ENCODE measurements at places on chromosomes 16 and 17. TPM values are rescaled to one million over a fixed set of nuclear protein-coding genes. Genes with fewer than 3 reads are reported as not detected.
A peak's percentile ranks its signal among the peaks of the same experiment; 100 is the strongest.

GRCh38 chr17:55748841-55749240, 2.0 kb upstream of the PCTP start:
- no peak for DNase-seq

- DNase-seq: peak; percentile 77
These were observed 14.4 kb downstream of the ASPSCR1 start for GRCh38 chr17:81991684-81992305.

DNA sequence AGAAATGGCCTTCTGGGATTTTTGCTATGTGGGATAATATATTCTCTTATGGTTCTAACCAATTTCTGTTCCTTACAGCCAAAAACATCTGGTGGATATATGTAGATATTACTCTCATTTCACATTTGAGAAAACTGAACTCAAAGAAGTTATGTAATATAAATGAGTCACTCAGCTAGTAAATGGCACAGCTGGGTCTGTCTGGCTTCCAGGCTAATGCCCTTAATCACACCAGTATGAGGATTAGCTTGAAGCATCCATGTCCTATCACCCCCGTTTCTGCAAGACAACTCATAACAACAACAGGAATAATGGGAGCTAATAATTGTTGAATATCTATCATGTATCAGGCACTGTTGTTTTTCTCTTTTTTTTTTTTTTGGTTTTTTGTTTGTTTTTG, 34.4 kb upstream of the USP7 start:
- DNase-seq: no peak

Gene SPN
- total RNA-seq: 2.3 TPM

DNA sequence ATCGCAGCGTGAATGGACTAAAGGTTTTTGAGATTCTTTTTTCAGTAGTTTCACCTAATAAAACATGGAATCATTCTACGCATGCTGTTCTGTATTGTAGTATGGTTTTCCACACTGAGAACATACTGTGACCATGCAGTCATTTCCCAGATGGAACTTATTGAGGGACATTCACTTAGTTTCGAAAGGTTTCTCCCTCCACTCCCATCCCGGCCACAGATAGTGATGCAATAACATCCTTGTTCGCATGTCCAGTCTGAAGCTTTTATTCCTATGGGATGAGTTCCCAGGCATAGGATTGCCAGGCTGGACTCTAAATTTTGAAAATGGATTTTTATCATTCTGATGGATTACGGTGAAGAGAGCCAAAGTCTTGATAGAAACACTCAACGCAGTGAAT, 420.4 kb downstream of the WWOX start:
- no peak for DNase-seq

Gene SULT1A4
- 15.4 TPM for total RNA-seq

GRCh38 chr17:75153780-75154194, 525 bp downstream of the JPT1 start:
- no peak for DNase-seq

DNA sequence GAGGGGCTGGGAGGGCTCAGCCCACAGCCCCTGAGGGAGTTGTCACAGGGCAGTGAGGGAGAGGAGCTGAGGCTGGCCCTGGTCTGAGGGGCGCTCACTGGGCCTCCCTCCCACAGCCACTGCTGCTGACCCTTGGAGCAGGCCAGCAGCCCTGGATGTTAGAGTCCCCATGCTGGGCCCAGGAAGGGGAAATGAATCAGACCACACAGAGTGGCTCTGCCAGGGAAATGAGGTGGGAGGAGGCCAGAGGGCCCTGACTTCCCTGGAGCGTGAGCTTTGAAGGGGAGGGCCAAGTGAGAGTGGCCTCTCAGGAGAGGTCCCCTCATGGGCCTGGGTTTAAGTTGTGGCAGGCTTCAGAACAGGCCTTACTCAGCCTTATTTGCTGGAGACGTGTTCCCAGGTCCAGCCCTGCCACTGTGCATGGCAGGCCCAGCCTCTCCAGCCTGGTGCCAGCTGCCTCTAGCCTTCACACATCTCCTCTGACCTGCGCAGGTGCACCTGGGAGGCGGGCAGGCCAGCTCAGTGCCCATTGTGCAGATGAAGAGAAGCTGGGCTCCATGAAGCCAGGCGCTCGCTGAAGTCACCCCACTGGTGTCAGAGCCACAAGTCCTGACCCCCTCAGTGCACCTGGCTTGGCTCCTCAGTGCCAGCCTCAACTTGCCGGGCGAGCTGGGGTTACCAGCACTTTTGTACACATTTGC, 15.4 kb downstream of the GPT2 start:
- DNase-seq: no peak

GRCh38 chr16:23125277-23125676, 24.0 kb downstream of the USP31 start:
- no peak for DNase-seq

Gene CXCL16
- 13.8 TPM for total RNA-seq

DNA sequence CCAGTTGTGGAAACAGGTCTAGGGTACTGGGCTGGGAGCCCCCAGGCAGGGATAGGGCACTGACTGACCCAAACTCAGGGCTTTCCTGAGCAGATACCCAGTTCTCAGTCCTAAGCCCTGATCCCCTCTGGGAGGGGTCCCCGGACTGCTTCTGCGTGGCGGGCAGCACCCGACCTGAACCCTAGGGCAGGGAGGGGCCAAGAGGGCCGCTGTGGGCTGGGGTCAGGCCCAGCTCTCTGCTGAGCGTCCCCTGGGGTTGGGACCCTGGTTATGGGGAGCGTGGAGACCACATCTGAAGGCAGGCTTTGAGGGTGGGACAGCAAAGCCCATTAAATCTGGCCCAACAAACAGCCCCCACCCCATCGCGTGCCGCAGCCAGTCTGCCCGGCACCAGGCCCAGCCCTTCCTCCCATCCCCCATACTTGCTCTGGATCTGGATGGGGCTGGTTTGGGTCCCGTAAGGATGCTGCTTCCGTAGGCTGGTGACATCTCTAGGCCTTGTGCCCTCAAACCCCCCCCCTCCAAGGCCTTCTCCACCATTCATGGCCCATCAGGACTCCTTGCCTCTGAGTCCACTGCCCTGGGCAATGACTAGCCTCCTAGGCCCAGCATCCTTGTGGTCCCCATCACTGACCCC, 691 bp upstream of the FAM83G start:
- no peak for DNase-seq

Gene CCR7
- total RNA-seq: 0.16 TPM

Gene HSDL1
- 17.0 TPM for total RNA-seq
